B cell (primary cell): ENCODE measurements at places on chromosomes 16 and 17.

- DNase-seq: no peak
Measured at GRCh38 chr17:78921437-78921971, 3.7 kb downstream of the TIMP2 start.

DNA sequence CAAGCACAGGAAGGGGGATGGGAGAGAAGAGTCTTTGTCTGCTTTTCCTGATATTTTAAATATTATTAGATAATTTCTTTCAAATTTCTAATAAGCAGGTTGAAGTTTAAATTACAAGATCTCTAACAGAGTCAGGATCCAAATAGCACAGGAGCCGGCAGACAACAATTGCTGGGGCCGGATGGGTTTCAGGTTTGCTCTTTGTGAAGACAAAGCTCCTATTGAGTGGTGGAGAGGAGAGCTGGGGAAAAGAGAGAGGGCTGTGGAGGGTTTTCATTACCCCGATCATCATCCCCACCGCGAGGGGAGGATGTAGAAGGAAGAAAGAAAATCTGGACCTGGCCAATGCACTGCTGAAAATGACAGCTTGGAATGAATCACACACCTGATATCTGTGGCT, 197.3 kb downstream of the SOX9 start:
- no peak for DNase-seq

- no peak for DNase-seq
Measured at GRCh38 chr16:47519546-47519945, 58.4 kb downstream of the PHKB start.

- no peak for DNase-seq
Measured at GRCh38 chr16:6081320-6081976, 983.9 kb upstream of the EEF2KMT start.

DNA sequence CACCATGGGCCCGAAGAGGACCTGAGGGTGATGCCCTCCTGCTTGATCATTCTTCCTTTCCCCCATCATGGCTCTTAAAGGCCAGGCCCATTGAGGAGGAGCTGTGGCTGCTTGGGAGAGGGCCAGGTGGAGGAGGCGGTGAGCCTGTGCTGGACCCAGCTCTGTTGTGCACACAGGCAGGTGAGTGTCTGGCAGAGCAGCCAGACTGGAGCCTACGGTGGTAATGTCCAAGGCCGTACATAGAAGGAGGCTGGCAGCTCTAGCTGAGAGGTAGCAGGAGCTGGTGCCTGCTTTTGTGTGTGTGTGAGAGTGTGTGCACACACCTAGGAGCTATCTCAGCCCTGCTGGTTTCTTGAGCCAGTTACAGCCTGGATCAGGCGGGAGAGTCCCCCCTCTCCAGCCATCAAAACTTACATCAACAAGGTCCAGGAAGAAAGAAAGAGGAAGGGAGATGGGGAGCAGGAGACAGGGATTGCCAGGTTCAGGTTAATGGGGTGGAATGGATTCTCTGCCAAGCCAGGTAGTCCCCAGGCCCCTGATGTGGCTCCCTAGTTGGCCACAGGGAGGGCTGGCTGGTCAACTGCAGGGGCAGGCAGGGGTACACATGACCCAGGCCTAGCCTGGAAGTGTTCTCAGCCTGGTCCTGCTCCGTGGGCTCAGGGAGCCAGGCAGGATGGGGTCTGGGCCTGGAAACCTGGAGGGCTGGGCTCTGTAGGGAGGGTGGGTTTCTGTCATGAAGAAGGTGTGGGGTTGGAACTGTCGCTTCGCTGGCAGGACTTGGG, 107.1 kb downstream of the RAP1GAP2 start:
- DNase-seq: no peak

GRCh38 chr17:2849327-2849670, 53.1 kb downstream of the RAP1GAP2 start:
- DNase-seq: no peak

DNA sequence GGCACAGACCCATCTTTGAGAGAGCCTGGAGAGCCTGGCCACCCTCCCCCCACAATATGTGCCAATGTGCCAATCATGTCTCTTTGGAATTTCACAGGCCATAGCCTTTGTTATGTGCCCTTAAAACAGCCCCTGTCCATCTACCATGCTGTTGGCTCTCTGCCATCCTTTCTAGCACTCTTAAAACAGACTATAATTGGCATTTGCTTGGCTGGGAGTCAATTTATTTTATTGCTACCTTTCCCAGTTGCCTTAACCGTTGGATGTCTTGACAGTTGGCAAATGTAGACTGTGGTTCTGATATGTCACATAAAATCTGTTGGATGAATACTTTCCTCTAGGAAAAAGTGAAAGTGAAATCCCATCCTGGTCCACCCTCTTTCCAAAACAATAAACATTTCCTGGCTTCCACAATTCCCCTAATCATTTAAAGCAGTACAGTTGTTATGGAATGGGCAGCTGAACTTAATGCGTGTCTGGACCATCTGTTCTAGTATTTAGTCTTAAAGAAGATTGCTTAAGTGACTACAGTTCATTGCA, 394.0 kb downstream of the KCNJ2 start:
- no peak for DNase-seq

DNA sequence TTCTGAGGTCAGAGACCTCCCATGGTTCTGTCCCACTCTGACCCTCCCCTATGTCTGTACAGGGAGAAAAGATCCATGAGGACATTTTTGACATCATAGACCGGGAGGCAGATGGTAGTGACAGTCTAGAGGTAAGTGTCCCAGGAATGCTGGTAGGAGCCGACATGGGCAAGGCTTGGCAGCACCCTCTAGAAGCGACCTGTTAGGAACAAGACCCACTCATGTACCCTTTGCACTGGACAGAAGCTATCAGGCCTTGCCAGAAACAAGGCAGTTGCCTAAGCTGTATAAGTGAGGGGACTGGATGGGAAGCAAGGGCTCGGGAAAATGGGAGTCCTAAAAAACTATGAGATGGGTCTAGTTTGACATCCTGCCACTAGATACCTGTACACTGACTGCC, 2.5 kb downstream of the TUBG1 start:
- no peak for DNase-seq

- no peak for DNase-seq
Measured at GRCh38 chr17:74383141-74383540, 15.8 kb downstream of the GPR142 start.

- DNase-seq: no peak
Measured at GRCh38 chr17:82791532-82791931, 39.7 kb downstream of the TBCD start.
